ENCODE measurements at places on chromosomes 16 and 17.

DNA sequence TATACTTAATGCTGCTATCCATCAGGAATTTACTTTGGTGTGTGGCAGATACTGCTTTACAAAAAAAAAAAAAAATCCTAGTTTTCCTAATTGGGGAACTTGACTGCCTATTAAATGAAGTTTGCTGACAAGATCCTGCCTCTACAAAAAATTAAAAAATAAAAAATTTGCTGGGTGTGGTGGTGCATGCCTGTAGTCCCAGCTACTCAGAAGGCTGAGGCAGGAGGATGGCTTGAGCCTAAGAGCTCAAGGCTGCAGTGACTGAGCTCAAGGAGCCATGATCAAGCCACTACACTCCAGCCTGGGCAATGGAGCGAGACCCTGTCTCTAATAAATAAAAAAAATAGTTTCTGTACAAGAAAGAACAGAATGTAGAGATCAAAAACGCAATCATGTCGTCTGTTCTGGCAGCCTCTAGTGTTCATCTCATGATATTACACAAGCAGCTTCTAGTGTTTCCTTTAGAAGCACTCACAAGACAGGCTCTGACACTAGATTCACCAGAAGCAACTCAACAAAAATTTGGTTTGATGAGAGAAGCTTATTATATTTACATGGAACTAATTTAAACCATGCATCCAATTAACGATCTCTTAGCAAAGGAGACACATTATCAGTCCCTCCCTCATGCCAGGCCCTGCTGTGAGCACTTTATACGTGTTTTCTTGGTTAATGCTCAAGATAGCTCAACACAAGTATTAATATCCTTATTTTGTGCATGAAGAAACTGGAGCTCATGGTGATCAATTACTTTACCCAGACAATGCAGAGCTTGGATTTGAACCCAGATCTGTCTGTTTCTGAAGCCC, 6.8 kb upstream of the KRTAP17-1 start:
- DNase-seq, result no peak

- DNase-seq, result no peak
These were observed 440.1 kb downstream of the CDH13 start for GRCh38 chr16:83066881-83067280.

DNA sequence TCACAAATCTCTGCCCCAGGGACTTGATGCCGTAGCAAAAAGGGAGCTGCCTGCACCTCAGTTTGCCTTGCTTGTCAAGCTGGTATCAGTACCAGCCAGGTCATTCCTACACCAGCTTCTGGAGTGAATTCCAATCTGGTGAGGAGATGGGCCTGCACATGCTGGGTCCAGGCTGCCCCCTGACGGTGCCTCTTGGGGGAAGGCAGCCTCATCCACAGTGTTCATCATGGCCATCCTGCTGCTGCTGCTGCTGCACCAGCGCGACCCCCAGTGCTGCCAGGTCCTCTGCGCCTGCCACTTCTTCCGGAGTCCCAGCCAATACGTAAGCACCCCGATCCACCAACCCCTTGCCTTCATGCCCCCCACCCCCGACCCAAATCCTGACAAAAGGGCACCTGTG, 8.3 kb downstream of the MRPL27 start:
- no peak for DNase-seq

GRCh38 chr17:45675012-45675411, 109.1 kb upstream of the CRHR1 start:
- no peak for DNase-seq

GRCh38 chr17:42167807-42168206, 13.0 kb upstream of the RAB5C start:
- no peak for DNase-seq

DNA sequence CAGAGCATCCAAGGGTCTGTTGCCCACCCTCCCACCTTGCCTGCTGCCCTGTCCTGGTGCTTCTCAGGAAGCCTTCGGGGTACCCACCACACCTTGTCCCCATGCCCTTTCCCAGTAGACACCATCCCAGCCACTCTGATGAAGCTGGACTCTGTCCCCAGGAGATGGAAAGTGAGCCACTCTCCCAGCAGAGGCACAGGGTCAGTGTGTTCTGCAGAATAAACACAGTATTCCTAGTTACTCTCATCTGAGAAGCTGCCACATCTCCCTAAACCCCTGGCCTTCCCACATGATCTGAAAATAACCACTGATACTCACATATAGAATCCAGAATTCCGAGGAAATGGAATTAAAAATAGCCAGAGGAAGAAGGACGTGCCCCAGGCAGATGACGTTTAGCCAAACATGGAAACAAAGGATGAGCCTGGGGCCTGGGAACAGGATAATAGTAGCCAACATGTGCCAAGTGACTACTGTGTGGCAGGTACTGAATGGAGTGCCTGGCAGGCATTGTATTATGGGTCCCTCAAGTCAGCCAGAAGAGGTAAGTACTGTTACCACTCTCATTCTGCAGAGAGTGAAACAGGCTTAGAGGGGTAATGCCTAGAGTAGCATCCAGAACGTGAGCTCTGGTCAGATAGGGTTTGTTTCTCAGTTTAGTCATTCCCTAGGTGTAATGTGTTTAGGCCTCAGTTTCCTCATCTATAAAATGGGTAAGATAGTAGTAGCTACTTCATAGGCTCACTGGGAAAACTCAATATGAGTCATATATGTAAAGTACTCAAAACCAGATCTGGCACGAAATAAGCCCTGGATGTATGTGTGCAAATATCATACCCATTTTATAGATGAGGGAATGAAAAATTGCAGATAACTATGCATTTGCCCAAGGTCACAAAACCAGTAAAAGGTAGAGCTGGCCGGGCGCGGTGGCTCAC, 20.8 kb upstream of the PEMT start:
- no peak for DNase-seq
